ENCODE measurements at places on chromosomes 3 and 15. TPM values are rescaled to one million over a fixed set of nuclear protein-coding genes. Genes with fewer than 3 reads are reported as not detected.

GRCh38 chr3:60542995-60543394 lies 708.3 kb downstream of the FHIT start:
- no peak overlapping the region for H3K27ac ChIP-seq
- no peak overlapping the region for H3K4me3 ChIP-seq
- H3K4me1 ChIP-seq = no peaks in the 10 kb centered on the region
- no peaks in the 10 kb centered on the region for H3K36me3 ChIP-seq

The ACKR4 gene
- total RNA-seq = not detected

The TERB2 gene
- total RNA-seq = not detected

The LYZL4 gene
- not detected for total RNA-seq

DNA sequence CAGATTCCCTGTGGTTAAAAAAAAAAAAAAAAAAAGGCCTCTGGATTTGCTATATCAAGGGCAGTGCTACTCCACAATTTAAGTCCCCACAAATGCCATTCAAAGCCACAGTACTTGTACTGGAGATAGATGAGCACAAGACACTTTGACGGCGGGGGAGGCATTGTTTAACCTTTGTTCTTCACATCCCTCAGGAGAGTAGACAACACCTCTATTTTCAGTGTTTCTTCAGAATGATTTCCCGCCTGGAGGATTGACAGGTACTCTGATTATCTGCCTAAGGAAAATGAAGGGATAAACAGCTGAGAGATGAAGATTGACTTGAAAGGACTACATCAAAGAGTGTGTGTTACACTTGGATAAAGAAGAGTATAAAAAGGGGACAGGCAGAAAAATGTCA lies 58.7 kb downstream of the OTOL1 start:
- H3K4me3 ChIP-seq = no peak overlapping the region
- no peak overlapping the region for H3K27ac ChIP-seq
- no peak for DNase-seq
- no peaks in the 10 kb centered on the region for H3K36me3 ChIP-seq

The PAK6 gene
- 6.3 TPM for total RNA-seq

The SLC12A1 gene
- total RNA-seq = not detected

The PDIA5 gene
- 53.6 TPM for total RNA-seq

DNA sequence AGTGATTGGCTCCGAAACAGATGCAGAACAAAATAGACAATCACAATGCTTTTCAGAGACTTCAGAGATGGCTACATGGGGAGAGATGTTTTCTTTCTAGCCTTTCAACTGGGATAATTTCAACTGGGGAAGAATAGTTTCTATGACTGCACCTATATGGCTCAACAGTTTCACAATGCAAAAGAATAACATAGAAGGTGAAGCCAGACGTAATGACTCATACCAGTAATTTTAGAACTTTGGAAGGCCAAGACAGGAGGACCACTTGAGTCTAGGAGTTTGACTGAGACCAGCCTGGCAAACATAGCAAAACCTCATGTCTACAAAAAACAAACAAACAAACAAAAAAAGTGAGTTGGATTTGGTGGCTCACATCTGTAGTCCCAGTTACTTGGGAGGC lies 180.2 kb upstream of the CHL1 start:
- H3K4me3 ChIP-seq = no peak overlapping the region
- H3K27ac ChIP-seq = no peak overlapping the region
- no peaks in the 10 kb centered on the region for H3K36me3 ChIP-seq
- H3K27me3 ChIP-seq = no peaks in the 10 kb centered on the region

GRCh38 chr3:106552351-106553043 lies 683.7 kb upstream of the CBLB start:
- no peak overlapping the region for H3K4me3 ChIP-seq
- H3K27me3 ChIP-seq = no peaks in the 10 kb centered on the region
- DNase-seq = no peak

- H3K4me1 ChIP-seq = peaks cover 17% of the 10 kb centered on the region
- peaks cover 34% of the 10 kb centered on the region for H3K36me3 ChIP-seq
- DNase-seq = no peak
- no peak overlapping the region for H3K4me3 ChIP-seq
- H3K27me3 ChIP-seq = no peaks in the 10 kb centered on the region
Measured at GRCh38 chr3:170865209-170866094, 4.5 kb downstream of the RPL22L1 start.

The INAFM2 gene
- total RNA-seq = 10.4 TPM

GRCh38 chr3:86645756-86646155 lies 345.2 kb downstream of the VGLL3 start:
- no peaks in the 10 kb centered on the region for H3K27me3 ChIP-seq
- no peak overlapping the region for H3K27ac ChIP-seq
- no peak for DNase-seq
- no peak overlapping the region for H3K4me3 ChIP-seq
- no peaks in the 10 kb centered on the region for H3K4me1 ChIP-seq

DNA sequence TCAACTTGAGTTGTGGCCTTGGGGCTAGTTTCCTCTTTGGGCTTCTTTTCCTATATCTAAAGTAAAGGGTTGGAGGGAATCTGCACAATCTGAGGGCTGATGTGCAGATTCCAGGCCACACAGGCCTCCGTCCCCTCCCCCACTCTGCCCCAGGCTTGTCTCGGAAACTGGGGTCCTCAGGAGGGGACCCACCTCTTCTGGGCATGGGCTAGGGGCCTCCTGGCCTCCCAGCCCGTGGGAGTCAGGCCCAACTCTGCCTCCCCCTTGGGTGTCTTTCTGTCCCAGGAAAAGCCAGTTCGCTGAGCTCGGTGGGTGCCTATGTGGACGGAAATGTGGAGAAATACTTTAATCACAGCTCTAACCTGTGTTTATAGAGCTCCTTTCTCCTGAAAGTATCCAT lies 4.8 kb downstream of the SMAD6 start:
- H3K27ac ChIP-seq = peak overlapping the region; percentile 94

DNA sequence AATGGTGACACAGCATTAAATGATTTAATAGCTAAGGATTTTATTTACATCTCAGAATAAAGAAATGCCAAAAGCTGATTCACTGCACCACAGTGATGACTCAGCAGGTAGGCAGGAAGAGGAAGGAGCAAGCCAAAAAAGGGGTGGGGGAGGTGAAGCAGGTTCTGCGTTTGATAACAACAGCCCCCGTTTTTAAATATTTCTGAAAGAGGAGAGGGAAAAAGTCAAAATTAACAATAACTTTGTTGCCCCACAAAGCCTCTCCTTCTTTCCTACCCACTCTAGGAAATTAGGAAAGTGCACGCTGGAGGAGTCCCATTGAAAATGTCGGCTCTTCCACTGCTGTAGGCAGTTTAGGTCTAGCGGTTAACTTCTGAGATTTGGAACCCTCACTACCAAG lies 9.9 kb upstream of the CCDC54 start:
- no peaks in the 10 kb centered on the region for H3K4me1 ChIP-seq
- DNase-seq = no peak
- H3K36me3 ChIP-seq = no peaks in the 10 kb centered on the region
- no peak overlapping the region for H3K27ac ChIP-seq

The KLHL40 gene
- total RNA-seq = not detected

GRCh38 chr3:181622365-181622764 lies 89.4 kb upstream of the SOX2 start:
- H3K4me3 ChIP-seq = no peak overlapping the region
- H3K36me3 ChIP-seq = no peaks in the 10 kb centered on the region
- H3K4me1 ChIP-seq = no peaks in the 10 kb centered on the region

The SPTSSB gene
- total RNA-seq = 3.7 TPM
